ENCODE measurements at places on chromosomes 11 and 22.
A peak's percentile ranks its signal among the peaks of the same experiment; 100 is the strongest.

- DNase-seq, result no peak
Measured at GRCh38 chr11:15112131-15112541, 2.6 kb upstream of the INSC start.

- DNase-seq, result no peak
Measured at GRCh38 chr11:62409831-62410230, 9.0 kb upstream of the SCGB1A1 start.

DNA sequence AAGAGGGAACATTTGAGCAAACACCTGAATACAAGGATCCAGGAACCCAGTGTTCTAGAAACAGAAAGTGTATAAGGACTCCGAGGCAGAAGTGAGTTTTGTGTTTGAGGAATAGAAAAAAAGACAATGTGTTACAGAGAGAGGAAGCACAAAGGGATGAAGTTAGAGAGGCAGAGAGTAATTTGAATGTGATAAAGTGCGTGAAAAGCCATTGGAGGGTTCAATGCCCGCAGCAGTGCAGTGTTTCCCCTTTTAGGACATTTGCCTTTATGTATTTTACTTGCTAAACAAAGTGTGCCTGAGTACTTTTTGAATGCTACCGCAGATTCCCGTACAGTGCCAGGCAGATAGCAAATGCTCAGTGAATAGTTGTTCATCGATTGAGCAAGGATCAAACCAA lies 508.5 kb downstream of the RAB38 start:
- no peak for DNase-seq

GRCh38 chr11:86037743-86038142 lies 31.1 kb downstream of the PICALM start:
- DNase-seq, result no peak

DNA sequence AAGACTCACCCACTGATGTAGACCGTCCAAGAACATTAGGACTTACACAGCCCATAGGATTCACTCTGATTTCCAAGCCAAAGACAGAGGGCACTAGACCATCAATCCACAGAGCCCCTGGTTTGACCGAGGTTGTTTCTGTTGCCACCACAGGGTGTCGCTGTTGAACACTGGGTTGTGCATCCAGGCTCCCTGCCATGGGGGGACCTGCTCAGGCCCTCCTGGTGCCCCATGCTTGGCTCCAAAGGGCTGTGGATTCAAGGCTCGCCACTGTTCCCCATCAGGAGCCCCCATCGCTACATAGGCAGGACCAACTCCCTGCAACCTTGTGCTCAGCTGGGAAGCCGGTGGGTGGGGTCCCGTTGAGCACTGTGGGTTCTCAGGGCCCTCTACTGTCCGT lies 128.0 kb upstream of the ANO1 start:
- DNase-seq, result peak; percentile 19

GRCh38 chr11:57791321-57792059 lies 29.9 kb downstream of the CTNND1 start:
- DNase-seq, result no peak

DNA sequence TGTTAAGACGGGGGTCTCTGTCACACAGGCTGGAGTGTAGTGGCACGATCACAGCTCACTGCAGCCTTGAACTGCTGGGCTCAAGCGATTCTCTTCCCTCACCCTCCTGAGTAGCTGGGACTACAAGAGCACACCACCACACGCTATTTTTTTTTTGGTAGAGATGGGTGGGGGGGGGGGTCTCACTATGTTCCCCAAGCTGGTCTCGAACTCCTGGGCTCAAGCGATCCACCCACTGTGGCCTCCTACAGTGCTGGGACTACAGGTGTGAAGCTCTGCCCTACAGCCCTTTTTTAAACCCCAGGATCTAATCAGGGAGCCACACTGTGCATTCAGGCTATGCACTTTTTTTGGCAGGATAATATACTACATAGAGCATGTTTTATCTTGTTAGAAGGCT lies 1.4 kb upstream of the DHCR7 start:
- no peak for DNase-seq

- no peak for DNase-seq
Measured at GRCh38 chr22:32336121-32336603, 21.5 kb upstream of the RFPL3 start.

DNA sequence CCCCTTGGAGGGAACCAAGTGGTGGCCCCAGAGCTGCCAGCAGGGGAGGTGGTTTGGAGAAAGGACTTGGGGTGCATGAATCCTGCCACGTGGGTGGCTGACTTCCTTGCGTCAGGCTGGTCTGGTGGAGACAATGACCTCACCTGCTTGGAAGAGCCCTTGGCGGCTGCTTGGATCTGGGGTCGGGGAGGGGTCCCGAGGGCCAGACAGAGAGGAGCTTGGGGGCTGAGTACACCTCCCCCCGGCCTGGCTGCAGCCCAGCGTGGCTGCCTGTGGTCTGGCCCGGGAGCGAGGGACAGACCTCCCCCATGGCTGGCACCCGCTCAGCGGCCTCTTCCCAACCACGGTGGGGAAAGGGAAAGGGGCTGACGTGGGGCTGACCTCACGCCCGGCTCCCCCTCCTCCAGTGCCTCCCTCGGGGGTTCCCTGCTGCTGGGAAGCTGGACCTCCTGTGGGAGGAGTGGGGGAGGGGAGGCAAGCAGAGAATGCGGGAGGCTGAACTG lies 13.8 kb downstream of the LIF start:
- no peak for DNase-seq

GRCh38 chr22:43381693-43382092 lies 30.1 kb upstream of the MPPED1 start:
- peak; percentile 81 for DNase-seq

- DNase-seq, result no peak
Measured at GRCh38 chr11:8789864-8790263, 107.3 kb downstream of the RPL27A start.

- DNase-seq, result peak; percentile 30
Measured at GRCh38 chr11:73531386-73531785, 66.5 kb downstream of the FAM168A start.

- DNase-seq, result peak; percentile 37
Measured at GRCh38 chr11:64489831-64490441, 101.1 kb upstream of the SLC22A12 start.

DNA sequence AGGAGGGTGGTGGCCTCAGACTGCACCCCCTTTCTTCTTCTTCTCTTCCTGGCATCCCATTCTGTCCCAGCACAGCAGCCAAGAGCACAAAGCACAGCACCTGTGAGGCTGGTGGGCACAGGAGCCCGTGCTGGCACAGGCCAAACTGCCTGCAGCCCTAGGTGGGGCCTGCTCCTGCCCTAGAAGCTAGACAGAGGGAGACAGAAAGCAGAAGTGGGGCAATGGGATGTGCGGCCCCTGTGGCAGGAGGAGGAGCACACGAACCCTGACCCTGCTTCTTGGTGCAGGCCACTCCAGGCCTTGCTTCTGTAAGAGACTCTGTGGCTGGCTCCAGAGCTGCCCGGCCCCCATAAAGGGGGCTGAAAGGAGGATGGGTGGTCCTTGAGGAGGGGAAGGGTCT lies 3.9 kb upstream of the PTS start:
- DNase-seq, result no peak

DNA sequence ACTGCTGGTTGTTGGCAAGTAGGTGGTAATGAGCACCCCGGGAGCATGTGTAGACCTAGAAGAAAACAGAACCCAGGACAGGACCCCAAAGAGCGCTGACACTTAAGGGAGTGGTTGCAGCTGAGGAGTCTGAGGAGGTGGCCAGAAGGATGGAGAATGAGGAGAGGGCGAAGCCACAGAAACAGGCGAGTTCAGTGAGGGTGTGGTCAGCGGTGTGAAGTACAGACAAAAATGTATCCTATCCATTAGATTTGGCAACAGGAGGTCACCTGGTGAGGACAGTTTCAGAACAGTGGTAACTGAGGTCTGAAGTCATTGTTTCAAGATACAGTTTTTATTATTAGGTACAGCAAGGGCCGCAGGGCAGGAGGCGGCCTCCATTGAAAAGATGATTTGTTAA lies 8.6 kb upstream of the THY1 start:
- no peak for DNase-seq

DNA sequence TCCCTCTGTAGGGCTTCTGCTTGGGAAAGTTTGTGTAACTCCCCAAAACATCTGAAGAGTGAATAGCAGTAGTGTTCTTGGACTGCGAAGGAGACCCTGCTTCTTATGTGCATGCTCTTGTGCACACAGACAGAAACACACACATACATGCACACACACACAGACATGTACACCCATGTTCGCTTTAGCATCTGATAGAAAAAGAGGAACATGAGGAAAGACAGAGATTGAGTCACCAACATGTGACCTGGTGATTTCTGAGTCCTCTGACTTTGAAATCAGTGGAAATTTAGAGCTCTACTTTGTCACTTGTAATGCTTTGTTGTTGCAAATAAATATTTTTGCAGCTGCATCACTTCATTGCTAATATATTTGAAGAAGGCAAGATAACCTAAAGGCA lies 23.8 kb downstream of the CD44 start:
- peak; percentile 42 for DNase-seq

GRCh38 chr11:34501500-34501899 lies 12.1 kb downstream of the ELF5 start:
- DNase-seq, result peak; percentile 16

- DNase-seq, result no peak
Measured at GRCh38 chr11:61666684-61667297, 13.4 kb upstream of the DAGLA start.

- DNase-seq, result peak; percentile 77
Measured at GRCh38 chr11:109972181-109972715, 120.9 kb upstream of the ZC3H12C start.

GRCh38 chr22:48811885-48812284 lies 1015.8 kb downstream of the BRD1 start:
- no peak for DNase-seq

DNA sequence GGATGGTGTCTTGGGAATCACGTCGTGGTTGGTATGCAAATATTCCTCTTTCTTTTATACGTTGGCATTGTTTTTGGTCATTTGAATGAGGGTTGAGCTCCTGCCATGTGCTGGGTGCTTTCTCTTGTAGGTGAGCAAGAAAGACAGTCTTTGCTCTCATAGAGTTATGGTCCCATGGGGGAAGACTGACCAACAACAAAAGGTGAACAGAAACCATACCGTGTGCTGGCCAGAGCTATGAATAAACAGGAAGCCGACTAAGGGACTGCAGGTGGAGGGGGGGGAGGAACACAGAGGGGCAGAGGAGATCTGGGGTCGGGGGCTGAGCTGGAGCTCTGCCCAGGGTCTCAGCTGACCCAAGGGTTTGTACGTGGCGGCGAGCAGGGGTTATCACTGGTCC lies 245.3 kb downstream of the CTTN start:
- DNase-seq, result peak; percentile 60

DNA sequence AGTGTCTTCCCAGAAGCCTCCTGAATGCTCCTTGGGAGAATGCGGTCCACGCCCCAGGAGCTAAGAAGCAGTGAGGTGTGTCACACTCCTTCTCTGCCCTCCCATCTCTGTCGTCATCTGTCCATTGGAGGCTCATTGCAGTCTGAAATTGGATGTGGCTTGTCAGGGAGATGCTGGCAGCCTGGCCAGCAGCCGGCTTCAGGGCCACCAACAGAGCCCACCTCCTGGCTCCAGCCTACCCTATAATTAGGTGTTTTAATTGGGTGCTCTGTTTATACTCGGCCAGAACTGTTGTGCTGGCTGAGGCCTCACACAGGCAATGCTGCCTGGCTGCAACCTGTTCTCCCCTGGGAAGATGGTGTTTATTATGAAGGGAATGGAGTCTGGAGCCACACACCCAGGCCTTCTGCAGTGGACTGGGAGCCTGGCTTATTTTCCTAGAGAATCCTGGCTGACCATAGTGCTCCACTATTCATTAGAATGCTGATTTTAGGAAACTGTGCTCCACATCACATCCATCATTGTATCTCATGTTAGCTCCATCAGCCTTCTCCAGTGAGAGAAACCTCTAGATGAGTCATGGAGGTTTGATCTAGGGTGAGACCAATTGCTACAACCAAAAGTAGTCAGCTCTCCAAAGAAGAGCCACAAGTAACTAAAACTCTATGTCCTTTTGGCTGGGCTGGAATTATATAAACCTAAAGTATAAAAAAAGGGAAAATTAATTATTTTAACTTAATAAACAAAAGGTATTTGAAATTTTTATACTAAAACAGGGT lies 86.8 kb upstream of the CRTAM start:
- no peak for DNase-seq

DNA sequence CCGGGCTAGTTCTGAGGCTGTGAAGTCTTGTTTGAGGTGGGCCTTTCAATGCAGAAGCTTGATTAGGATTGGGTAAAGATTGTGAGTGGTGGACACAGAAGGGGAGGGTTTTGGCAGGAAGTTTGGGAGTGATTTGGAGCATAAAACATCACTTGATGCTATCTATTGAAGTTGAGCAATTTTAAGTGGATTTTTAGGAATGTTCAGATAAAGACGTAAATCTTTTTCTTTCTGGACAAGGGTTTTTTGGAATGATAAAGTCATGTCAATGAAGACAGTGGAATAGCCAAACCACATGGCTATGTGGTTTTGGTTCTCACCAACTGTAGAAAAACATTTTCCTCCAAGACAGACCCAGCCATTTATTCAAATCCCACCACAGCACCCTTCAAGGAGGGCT lies 111.2 kb upstream of the SNX19 start:
- no peak for DNase-seq

GRCh38 chr11:68714060-68714856 lies 29.9 kb downstream of the GAL start:
- no peak for DNase-seq

DNA sequence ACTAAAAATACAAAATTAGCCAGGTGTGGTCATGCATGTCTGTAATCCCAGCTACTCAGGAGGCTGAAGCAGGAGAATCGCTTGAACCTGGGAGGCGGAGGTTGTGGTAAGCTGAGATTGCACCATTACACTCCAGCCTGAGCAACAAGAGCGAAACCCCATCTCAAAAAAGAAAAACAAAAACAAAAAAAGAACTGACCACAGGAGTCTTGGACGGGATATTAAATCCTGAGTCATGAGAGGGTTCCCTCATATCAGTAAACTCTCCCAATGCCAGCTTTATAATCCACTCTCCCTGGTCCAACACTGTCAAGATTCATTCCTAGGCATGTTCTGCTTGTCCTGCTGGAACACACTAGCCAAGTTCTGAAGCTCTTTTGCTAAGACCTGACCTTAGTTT lies 61.5 kb upstream of the EP300 start:
- no peak for DNase-seq

GRCh38 chr11:112166562-112166961 lies 610 bp upstream of the TEX12 start:
- DNase-seq, result no peak
